ENCODE measurements at places on chromosomes 16 and 17.

DNA sequence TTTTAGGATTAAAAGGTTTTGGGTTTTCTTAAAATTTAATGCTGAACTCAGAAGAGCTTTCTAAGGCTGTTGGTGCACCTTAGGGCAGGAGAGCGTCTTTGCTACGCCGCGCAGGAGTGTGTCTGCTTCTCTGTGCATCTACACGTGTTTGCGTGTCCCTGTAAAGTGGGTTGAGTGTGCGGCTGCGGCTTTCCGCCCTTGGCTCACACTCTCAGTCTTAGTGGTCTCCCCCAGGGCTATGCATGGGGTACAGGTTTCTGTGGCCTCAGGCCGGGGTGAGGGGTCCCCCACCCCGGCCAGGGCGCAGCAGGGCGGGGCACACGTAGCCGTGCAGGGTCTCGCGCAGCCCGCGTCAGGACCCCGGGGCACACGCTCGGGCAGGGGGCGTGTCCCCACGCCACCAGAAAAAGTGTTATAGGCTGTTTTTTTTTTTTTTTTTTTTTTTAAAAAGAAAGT lies 727 bp upstream of the TENT4B start:
- DNase-seq, result no peak

GRCh38 chr16:24088767-24089166 lies 167.4 kb upstream of the CACNG3 start:
- no peak for DNase-seq

GRCh38 chr16:19875900-19876299 lies 8.7 kb downstream of the GPRC5B start:
- DNase-seq, result no peak

- no peak for DNase-seq
These were observed 28.8 kb upstream of the GINS2 start for GRCh38 chr16:85717393-85718152.

DNA sequence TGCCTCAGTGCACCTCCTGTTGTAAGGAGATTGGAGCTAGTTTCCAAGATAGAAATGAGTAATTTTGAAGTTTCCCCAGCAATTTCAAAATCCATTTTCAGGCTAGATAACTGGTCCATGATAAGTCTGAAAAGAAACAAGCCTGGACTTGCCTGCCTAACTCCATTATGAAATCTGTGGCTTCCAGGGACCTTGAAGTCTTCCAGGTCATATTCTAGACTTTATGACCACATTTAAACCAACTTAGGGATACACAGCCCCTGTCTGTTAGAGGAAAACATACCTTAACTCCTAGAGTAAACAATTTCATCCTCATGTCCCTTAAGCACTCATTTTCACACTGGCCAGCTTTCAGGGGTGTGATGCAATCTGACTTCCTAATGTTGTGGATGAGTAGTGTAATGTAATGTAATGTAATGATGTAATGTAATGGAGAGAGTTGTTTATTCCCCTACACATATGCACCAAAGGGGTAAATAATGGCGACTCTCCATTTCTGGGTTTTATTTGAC lies 96.7 kb upstream of the FAM20A start:
- DNase-seq, result no peak

All from AG04449 (cell line).